ENCODE measurements at places on chromosomes 6 and 20.
A peak's percentile ranks its signal among the peaks of the same experiment; 100 is the strongest.

DNA sequence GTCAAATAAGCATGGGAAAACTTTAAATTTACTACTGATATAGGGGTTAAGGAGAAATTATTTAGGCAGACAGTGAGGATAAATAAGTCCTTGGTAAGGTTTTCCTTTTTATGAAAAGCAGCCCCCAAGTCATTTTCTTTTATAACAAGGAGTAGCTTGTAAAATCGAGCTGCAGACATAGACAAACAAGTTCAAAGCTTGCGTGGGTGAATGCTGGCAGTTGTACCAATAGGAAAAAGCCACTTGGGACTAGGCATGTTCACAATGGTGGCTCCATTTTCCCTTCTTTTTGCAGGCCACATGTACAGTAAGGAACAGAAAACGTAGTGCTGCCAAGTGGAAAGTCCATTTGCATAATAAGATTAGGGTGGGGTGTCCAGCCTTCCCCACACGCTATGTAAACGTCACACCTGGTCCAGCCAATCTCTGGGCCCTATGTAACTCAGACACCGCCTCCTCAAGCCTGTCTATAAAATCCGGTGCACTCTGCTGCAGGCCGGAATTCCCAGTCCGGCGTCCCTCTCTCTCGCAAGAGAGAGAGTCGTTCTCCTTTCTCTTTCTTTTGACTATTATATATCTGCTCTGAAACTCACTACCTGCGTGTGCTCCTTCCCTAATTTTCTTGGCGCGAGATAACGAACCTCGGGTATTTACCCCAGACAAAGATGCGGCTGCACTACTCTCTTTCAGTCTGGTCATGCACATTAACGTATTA is 217.1 kb upstream of the MAN1A1 start:
- DNase-seq, result no peak

DNA sequence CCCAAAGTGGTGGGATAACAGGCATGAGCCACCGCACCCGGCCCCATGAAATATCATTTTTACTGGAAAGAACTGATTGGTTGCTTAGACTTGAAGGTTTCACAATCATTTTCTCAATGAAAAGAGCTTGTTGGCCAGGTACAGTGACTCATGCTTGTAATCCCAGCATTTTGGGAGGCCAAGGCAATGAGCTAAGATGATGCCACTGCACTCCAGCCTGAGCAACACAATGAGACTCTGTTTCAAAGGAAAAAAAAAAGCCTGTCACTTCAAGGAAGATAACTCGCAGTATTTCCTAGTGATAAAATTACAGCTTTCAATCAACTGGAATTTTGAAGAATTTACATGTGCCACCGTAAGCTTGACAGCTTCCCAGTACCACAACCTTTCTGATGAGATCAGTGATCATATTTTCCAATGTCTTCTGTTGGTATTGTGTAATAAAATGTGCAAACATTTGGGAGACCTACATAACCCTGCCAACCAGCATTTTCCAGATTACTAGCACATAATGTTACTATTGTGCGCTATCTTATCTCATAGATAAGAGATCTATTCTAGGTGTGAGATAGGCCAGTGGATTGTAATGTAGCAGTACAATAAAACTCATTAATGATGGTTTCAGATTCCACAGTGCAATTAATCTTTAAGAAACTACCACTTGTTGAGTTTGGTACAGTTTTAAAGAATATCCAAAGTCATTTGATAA is 7.2 kb downstream of the PNLDC1 start:
- no peak for DNase-seq

- DNase-seq, result no peak
Measured at GRCh38 chr6:132368916-132369481, 32.3 kb downstream of the MOXD1 start.

DNA sequence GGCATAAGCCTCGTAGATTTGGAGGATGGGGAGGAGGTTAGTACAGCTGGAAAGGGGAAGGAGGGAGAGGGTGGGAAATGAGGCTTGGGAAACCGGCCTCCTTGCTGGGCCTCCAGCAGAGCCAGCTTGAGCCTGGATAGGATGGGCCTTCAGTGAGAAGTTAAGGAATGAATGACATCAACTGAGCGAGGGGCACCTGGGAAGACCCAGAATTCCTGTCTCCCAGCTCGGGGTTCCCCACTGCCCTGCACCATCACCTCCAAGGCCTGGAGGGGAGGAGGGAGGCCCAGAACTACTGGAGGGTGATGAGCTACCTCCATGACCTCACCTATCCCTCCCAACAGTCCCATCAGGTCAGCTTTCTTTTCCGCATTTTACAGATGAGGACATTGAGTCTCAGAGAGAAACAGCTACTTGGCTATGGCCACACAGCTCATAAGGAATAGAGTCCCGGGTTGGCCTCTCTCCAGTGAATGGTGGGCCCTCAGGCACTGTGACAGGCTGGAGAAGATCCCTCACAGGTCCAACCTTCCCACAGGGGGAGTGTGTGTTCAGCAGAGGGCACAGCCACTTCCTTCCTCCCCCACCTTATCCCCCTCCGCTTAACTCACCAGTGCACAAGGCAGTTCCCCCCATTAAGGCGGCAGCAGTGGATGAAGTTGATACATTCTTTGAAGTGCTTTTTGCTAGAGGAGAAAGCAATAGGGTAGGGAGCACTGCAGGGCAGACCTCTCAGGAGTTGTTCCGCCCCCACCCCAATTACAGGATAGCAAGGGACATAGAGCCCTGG is 6.8 kb downstream of the DUSP15 start:
- no peak for DNase-seq

GRCh38 chr20:48794360-48794759 is 33.4 kb downstream of the PREX1 start:
- no peak for DNase-seq

- DNase-seq, result no peak
Measured at GRCh38 chr6:21668795-21669194, 75.2 kb downstream of the SOX4 start.

- peak; percentile 76 for DNase-seq
Measured at GRCh38 chr20:25017257-25017803, 24.8 kb upstream of the APMAP start.

DNA sequence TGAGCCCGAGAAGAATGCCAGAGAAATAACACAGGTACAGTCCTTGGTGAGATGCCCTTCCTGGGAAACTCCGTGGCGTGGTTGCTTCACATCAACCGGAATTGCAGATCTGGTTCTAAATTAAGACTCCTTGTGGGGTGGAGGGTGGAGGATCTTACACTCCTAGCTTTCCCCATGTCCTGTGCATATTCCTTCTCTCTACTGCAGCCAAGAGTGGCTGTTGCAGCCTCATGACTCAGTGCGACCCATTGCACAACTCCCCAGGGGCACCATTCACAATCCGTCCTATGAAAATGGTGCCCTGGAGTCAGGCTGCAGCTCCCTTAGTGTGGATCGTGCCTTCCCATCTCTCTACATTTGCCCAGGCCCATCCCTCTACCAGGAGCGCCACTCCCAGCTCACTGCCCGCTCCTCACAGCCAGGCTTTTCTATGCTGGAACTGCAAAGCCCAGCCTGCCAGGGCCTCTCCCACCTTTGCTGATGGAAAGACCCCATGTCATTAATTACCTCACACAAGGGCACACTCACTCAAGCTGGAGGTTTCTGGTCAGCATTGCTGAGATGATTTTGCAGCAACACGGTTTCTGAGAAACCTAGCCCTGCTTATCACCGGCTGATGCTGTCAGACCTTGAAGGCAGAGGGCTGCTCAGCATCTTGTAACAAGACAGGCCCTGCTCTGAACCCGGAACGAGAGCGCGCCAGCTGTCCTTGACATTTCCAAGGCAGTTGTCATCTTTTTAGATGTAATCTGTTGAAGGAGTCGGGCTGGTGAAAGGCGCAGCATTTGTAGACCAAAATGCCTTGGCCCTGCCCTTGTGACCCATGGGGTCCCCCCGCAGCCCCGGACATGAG is 39.7 kb downstream of the SIRPA start:
- DNase-seq, result no peak

GRCh38 chr6:144019929-144020328 is 11.9 kb upstream of the PLAGL1 start:
- DNase-seq, result no peak

- no peak for DNase-seq
Measured at GRCh38 chr20:43583982-43584432, 6.7 kb upstream of the IFT52 start.

GRCh38 chr20:32624687-32625345 is 39.7 kb upstream of the NOL4L start:
- DNase-seq, result no peak

- no peak for DNase-seq
Measured at GRCh38 chr6:149651056-149651455, 2.5 kb upstream of the KATNA1 start.

DNA sequence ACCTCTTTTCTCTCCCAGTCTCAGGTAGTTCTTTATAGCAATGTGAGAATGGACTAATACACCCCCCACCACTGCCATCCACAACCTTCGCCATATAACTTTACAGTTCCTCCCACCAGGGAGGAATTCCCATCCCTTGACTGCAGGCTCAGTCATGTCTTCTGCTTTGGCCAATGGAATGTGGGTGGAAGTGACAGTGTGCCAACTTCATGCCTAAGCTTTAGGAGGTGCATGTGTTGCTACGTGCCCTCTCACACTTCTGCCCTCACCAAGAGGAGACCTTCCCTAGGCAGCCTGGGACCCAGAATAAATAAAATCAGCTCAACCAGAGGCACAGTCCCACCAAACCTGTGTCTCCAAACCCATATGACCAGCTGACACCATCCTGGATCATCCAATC is 33.0 kb upstream of the LRRN4 start:
- DNase-seq, result no peak

DNA sequence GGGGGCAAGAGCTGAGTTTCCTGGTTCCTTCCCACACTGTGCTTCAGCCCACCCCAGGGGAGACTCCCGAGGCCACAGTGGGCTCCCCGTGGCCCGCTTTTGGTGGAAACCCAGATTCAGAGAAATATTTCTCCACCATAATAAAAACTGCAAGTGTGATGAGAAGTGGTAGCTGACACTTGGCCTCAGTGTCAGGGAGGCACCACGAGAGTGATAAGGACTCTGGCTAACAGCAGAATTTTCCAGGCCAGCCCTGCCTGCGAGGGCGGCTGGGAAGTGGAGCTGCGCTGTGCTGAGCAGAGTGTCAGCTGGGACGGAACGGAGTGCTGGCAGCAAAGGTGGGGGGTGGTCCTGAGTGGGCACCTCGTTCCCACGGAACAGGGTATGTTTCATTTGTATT is 22.5 kb downstream of the SPATA2 start:
- no peak for DNase-seq

GRCh38 chr6:149331871-149332270 is 14.4 kb downstream of the TAB2 start:
- DNase-seq, result no peak
